ENCODE measurements at places on chromosomes 12 and 14.

DNA sequence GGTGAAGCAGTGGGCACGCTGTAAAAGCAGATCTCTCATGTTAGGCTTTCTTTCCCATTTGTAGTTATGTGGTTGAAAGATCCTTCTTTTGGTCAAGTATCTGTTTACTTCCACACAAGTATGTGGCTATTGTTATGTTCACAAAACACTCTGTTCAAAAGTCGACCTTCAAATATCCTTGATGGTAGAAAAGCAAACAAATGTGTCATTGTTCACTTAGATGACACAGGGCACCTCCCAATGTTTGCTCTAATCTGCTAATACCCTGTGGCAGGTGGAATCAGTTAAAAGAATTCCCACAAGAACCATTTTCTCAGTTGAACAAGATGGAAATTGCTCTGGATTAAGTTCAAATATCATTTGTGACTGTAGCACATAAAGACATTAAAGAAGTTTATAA is 43.6 kb upstream of the NAA30 start:
- no peaks in the 10 kb centered on the region for H3K4me1 ChIP-seq
- no peak overlapping the region for H3K4me3 ChIP-seq
- H3K27ac ChIP-seq, result no peak overlapping the region
- DNase-seq, result no peak
- peaks cover 1% of the 10 kb centered on the region for H3K36me3 ChIP-seq
- H3K27me3 ChIP-seq, result peaks cover 3% of the 10 kb centered on the region

DNA sequence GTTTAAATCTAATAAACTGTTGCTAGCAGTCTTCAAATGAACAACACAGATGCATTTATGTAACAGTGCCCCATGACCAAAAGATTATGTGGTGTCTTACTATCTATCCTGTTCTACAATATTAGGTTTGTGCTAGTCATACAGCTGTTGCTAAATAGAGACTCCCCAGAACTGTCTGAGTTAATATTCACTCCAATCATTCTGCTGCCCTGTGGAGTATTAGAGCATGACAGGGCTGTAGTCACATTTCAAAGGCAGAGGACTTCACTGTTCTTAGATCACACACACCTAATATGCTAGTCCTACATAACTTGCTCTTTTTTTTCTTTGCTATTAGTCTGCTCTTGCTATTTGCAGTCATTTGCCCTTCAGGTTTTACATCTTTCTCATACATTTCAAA is 157.6 kb upstream of the MDGA2 start:
- H3K27ac ChIP-seq, result no peak overlapping the region
- no peaks in the 10 kb centered on the region for H3K4me1 ChIP-seq
- no peak for DNase-seq
- H3K27me3 ChIP-seq, result no peaks in the 10 kb centered on the region
- H3K36me3 ChIP-seq, result no peaks in the 10 kb centered on the region

DNA sequence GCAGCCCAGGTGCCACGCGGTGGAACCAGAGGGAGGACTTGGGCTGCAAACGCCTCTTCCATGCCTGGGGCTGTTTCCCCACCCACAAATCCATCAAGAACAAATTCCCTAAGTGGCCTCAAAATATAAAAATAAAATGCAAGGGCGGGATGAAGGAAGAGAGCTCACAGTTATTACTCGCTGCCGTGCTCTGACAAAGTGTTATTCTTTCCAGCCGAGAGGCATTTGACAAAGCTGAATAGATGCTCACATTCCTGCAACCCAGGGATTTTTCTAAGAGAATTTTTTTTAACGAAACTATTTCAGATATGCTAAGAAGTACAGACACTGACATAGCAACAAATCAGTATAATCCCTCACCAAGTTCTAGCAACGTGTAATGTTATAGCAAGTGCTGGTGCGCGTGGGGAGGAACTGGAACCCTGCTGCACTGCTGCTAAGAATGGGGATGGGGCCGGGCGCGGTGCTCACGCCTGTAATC is 70.7 kb downstream of the SCARB1 start:
- DNase-seq, result no peak
- no peak overlapping the region for H3K27ac ChIP-seq
- peaks cover 24% of the 10 kb centered on the region for H3K36me3 ChIP-seq
- H3K27me3 ChIP-seq, result no peaks in the 10 kb centered on the region
- peaks cover 22% of the 10 kb centered on the region for H3K4me1 ChIP-seq
- no peak overlapping the region for H3K4me3 ChIP-seq

DNA sequence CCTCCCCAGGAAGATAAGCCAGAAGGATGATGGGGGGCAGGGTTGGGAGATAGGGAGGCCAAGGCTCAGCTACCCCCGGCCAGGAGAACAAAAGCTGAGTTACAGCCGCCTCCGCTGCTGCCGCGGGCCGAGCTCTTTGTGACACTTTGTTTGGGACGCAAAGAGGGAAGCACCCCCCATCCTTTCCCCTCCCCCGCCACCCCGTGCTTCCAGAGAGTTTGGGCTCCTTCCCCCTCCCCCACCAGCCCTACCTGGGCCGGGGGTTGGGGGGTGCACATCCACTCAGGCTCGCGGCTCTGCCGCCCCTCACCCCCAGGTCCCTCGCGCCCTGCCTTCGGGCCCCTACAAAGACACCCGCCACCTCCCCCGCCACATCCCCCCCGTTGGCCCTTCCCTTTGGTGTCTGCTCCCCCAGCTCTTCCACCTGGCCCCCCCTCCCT is 799 bp downstream of the ZNF219 start:
- H3K4me3 ChIP-seq, result peak overlapping the region; percentile 82

DNA sequence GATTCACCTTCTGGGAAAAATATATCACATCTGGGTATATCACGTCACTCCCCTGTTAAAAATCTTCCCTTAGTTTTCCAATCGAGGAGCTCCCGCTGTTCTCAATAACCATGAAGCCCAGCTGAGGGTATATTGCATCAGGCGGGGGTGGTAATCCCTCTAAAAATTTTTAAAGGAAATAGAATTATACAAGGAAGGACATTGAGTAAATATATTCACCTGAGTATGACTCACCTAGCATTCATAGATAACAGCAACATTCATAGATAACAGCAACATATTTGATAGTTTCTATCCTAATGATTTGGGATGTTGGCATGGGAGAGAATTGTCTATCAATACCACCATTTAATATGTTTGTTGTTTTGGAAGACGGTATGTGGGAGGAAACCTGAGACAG is 473.6 kb downstream of the RMST start:
- H3K4me3 ChIP-seq, result no peak overlapping the region
- H3K27me3 ChIP-seq, result no peaks in the 10 kb centered on the region
- H3K4me1 ChIP-seq, result no peaks in the 10 kb centered on the region
- no peak overlapping the region for H3K27ac ChIP-seq
- no peaks in the 10 kb centered on the region for H3K36me3 ChIP-seq
- no peak for DNase-seq

DNA sequence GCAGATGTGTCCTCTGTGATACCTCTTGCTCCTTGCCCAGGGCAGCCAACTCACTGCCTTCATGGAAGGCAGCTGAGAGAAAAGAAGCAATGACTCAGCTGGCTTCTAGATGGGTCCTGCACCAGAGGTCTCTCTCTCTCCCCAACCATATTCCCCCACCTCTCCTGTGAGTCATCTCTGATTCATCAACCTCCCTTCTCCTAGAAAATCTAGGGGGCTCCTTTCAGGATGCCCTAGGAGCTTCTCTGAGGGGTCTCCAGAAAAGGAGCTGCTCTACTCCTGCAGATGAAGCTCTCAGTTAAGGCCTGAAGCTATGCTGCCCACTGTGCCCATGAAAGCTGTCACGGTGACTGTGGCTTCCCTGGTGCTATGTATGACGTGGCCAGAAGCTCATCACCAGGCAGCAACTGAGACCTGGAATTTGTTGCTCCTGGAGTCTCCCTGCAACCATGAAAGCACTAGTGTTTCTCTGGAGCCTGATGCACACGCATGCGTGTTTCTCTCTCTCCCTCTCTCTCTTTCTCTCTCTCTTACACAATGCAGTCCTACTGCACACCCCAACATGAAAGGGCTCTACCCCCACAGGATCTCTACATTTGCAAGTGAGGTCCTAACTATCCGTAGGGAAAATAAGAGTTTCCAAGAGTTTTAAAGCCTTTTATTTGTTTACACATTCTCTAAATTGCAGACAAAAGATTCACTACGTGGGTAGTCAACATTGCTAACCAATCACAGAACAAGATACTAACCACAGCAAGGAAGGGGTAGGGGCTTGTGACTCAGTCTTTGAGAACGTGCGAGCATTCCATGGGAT is 285.3 kb downstream of the DPF3 start:
- H3K27ac ChIP-seq, result no peak overlapping the region
- peaks cover 19% of the 10 kb centered on the region for H3K4me1 ChIP-seq
- no peaks in the 10 kb centered on the region for H3K36me3 ChIP-seq
- DNase-seq, result no peak
- no peak overlapping the region for H3K4me3 ChIP-seq

DNA sequence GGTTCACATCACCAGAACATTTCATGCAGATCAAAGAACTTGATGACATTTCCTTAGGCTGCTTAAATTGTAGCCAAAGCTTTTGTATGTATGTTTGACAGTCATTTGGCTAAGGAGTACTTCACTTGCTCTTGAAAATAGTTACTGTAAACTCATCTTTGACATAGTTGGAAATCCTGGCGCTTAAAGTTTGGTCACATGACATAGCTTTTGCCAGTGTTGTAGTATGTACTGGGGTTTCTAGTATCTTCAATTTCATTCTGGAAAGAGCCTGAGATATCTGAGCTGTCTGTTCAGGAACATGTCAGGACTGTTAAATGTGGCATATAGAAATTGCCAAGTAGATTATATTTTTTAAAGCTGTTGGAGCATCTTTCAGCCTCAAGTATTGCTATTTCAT is 55.7 kb downstream of the WDR20 start:
- H3K27me3 ChIP-seq, result no peaks in the 10 kb centered on the region
- no peak overlapping the region for H3K27ac ChIP-seq
- DNase-seq, result no peak
- no peak overlapping the region for H3K4me3 ChIP-seq

- peaks cover 14% of the 10 kb centered on the region for H3K4me1 ChIP-seq
- H3K36me3 ChIP-seq, result peaks cover 13% of the 10 kb centered on the region
- no peak for DNase-seq
- H3K27ac ChIP-seq, result no peak overlapping the region
- no peaks in the 10 kb centered on the region for H3K27me3 ChIP-seq
- no peak overlapping the region for H3K4me3 ChIP-seq
Measured at GRCh38 chr12:120126635-120127005, 10.1 kb upstream of the RAB35 start.

GRCh38 chr12:127268213-127268612 is 998.8 kb upstream of the TMEM132C start:
- H3K36me3 ChIP-seq, result no peaks in the 10 kb centered on the region
- H3K4me1 ChIP-seq, result no peaks in the 10 kb centered on the region
- H3K27ac ChIP-seq, result no peak overlapping the region
- H3K27me3 ChIP-seq, result no peaks in the 10 kb centered on the region
- H3K4me3 ChIP-seq, result no peak overlapping the region
- no peak for DNase-seq

- H3K4me1 ChIP-seq, result no peaks in the 10 kb centered on the region
- no peak for DNase-seq
- no peak overlapping the region for H3K27ac ChIP-seq
Measured at GRCh38 chr14:74562515-74563232, 49.4 kb downstream of the LTBP2 start.

GRCh38 chr12:7907009-7907408 is 29.0 kb downstream of the SLC2A3 start:
- H3K27ac ChIP-seq, result no peak overlapping the region
- H3K4me3 ChIP-seq, result no peak overlapping the region
- H3K4me1 ChIP-seq, result no peaks in the 10 kb centered on the region
- H3K27me3 ChIP-seq, result peaks cover 1% of the 10 kb centered on the region
